ENCODE measurements at places on chromosomes 5 and 9. TPM values are rescaled to one million over a fixed set of nuclear protein-coding genes. Genes with fewer than 3 reads are reported as not detected.

Gene PCDHB13
- 2.6 TPM for polyA plus RNA-seq

Gene ENTR1
- polyA plus RNA-seq = 69.1 TPM

Gene PRSS3
- polyA plus RNA-seq = 6.5 TPM

Gene TMEM174
- polyA plus RNA-seq = not detected

Gene PCDHA12
- polyA plus RNA-seq = 1.9 TPM

Gene PCDHA9
- polyA plus RNA-seq = 1.1 TPM

GRCh38 chr9:73402081-73403028 is 250.7 kb downstream of the ANXA1 start:
- no peak overlapping the region for H3K27ac ChIP-seq
- H3K27me3 ChIP-seq = no peaks in the 10 kb centered on the region
- no peak for DNase-seq
- H3K36me3 ChIP-seq = no peaks in the 10 kb centered on the region
- H3K4me1 ChIP-seq = no peaks in the 10 kb centered on the region
- H3K4me3 ChIP-seq = no peak overlapping the region

DNA sequence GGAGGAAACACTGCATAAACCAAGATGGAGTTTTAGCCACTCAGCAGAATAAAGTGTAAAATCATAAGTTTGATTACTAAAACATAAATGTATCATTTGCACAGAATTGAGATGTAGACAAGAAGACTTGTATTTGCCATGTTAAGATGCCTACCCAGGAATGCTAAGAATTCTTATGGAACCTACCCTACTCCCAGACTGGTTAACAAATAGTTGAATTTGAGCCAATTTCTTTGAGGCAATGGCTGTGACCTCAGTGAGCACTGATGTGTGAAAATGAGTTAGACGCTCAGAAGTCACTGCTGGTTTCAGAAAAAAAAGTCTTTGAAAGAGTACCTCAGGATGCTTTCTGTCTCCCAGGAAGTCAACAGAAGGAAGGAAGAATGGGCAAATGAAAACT is 95.6 kb downstream of the ESM1 start:
- no peak overlapping the region for H3K27ac ChIP-seq
- no peak overlapping the region for H3K4me3 ChIP-seq
- no peak for DNase-seq
- H3K36me3 ChIP-seq = no peaks in the 10 kb centered on the region

DNA sequence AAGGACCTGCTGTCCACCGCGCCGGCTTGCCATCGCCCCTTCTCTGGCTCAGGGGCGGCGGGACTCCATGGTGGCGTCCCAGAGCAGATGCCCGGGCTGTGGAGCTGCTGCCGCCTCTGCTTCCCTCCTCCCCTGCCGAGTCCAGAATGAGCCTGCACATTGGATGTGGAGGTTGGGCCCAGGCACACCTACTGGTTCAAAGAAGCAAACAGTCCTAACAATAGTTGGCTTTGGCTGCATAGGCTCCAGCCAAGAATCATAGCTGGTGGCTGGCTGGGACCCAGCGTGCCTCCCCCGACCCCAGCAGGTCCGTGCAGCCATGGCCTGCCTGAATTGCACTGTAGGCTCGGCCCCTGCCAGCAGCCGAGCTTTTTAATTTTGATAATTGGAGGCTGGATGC is 25.8 kb downstream of the ADAMTSL2 start:
- no peaks in the 10 kb centered on the region for H3K36me3 ChIP-seq
- H3K4me1 ChIP-seq = peaks cover 24% of the 10 kb centered on the region
- H3K27me3 ChIP-seq = no peaks in the 10 kb centered on the region
- no peak overlapping the region for H3K27ac ChIP-seq
- no peak overlapping the region for H3K4me3 ChIP-seq

DNA sequence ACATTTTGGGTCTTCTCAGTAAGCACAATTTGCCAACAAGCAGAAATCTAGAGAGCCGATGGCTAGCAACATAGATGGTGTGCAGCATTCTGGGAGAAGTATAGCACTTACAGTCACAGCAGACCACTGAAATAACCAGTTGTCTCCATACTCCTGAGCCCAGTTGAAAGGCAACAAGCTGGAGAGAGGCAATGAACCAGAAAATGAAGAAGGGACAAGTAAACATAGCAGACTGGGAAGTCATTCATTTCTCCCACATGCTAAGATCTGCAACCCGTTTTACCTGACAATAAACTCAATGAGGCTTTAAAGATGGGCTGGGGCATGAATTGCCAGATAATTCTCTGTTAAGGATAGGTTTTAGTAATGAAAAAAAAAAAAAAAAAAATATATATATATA is 575.6 kb upstream of the GRAMD2B start:
- H3K4me1 ChIP-seq = no peaks in the 10 kb centered on the region
- no peak for DNase-seq
- H3K27ac ChIP-seq = no peak overlapping the region
- H3K36me3 ChIP-seq = no peaks in the 10 kb centered on the region
- no peak overlapping the region for H3K4me3 ChIP-seq
- no peaks in the 10 kb centered on the region for H3K27me3 ChIP-seq

GRCh38 chr5:172078726-172079345 is 72.4 kb upstream of the FBXW11 start:
- H3K36me3 ChIP-seq = no peaks in the 10 kb centered on the region
- H3K4me3 ChIP-seq = no peak overlapping the region
- peak; percentile 56 for DNase-seq

DNA sequence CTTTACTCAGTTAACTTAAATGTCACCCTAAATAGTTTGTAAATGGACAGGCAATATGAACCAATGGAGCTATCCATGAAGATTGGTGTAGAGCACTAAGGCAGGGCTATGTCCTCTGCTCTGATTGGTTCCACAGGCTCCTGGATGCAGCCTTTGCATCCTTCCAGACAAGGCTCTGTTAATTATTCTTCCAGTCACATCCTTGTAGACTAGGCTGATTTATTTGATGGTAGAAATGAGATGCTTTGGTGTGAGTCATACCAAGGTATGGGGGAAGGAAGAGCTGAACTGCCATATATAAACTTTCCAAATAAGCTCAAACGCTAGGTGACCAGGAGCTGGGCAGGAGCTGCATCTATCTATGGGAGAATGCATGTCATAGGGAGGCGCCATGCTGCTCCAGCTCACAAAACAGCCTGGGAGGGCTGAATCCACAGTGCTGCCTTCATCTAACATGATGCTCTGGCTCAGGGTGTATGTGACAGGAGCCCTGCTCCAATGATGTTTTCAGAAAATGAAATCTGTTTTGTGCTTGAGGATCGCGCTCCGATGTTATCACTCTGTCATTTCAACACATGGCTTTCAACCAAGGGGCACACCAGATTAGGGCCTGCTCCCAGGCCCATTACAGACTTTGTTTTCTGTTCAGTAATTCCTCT is 818.0 kb upstream of the ZNF608 start:
- H3K27me3 ChIP-seq = no peaks in the 10 kb centered on the region
- no peaks in the 10 kb centered on the region for H3K36me3 ChIP-seq
- H3K27ac ChIP-seq = no peak overlapping the region
- no peak for DNase-seq
- H3K4me1 ChIP-seq = no peaks in the 10 kb centered on the region

DNA sequence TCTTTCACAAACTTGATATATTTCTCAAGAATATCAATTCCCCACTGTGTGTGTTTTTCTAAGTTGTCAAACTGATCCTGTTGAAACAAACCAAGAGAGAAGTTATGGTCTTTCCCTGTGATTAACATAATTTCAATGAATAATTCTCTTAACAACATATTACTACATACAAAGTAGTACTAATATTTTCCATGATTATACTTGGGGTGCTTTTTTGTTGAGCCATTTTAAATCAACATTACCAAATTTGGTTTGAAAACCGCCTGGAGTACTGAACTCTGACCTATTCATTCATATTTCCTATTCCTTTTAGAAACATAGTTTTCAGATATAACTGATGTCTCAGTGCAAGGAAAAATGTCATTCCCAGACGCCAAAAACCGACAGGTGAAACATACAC is 48.1 kb downstream of the FNBP1 start:
- no peaks in the 10 kb centered on the region for H3K27me3 ChIP-seq
- peak overlapping the region; percentile 50 for H3K27ac ChIP-seq
- H3K4me3 ChIP-seq = no peak overlapping the region
- no peak for DNase-seq

DNA sequence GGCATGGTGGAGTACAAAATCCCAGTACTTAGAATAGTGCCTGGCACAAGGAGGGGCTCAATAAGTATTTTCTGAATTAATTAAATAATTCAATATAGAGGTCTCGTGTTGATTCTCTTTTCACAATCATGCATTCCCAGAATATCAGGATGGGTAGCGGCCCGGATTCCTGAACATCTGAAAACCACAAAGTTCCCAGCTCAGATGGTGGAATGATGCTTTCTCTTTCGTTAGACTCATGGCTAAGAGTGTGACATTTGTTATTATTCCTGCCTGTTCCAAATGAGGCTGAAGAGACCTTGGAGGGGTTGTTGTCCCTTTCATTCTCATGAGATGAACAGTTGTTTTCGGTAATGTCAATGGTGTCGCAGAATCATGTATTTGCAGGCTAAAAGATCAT is 95.4 kb upstream of the LIFR start:
- DNase-seq = no peak
- H3K27ac ChIP-seq = no peak overlapping the region
- no peak overlapping the region for H3K4me3 ChIP-seq
- H3K4me1 ChIP-seq = no peaks in the 10 kb centered on the region
- no peaks in the 10 kb centered on the region for H3K36me3 ChIP-seq
- no peaks in the 10 kb centered on the region for H3K27me3 ChIP-seq

DNA sequence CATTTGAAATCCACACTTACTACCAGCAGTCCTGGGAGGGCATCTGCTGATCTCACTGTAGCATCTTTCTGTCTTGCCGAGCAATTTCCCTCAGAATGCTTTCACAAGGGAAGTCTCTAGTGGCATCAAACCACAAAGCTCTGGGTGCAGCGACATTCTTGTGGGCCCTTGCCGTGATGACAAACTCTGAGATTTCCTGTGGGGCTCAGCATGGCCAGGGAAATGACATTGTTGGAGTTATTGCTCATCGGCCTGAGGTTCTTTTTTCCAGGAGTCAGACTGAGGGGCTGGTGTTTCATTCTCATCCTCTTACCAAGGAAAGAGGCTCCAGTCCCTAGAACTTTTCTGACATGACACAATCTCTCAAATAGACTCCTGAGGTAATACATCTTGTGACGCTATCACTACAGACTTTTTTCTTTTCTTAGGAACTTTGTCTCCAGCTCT is 51.4 kb downstream of the PFDN1 start:
- DNase-seq = no peak
- no peaks in the 10 kb centered on the region for H3K36me3 ChIP-seq
- no peak overlapping the region for H3K27ac ChIP-seq
- H3K4me1 ChIP-seq = peaks cover under 1% of the 10 kb centered on the region
- H3K4me3 ChIP-seq = no peak overlapping the region

- no peaks in the 10 kb centered on the region for H3K36me3 ChIP-seq
- no peaks in the 10 kb centered on the region for H3K4me1 ChIP-seq
- H3K4me3 ChIP-seq = no peak overlapping the region
- no peaks in the 10 kb centered on the region for H3K27me3 ChIP-seq
- H3K27ac ChIP-seq = no peak overlapping the region
These were observed 184.0 kb upstream of the NR4A3 start for GRCh38 chr9:99637641-99638040.

DNA sequence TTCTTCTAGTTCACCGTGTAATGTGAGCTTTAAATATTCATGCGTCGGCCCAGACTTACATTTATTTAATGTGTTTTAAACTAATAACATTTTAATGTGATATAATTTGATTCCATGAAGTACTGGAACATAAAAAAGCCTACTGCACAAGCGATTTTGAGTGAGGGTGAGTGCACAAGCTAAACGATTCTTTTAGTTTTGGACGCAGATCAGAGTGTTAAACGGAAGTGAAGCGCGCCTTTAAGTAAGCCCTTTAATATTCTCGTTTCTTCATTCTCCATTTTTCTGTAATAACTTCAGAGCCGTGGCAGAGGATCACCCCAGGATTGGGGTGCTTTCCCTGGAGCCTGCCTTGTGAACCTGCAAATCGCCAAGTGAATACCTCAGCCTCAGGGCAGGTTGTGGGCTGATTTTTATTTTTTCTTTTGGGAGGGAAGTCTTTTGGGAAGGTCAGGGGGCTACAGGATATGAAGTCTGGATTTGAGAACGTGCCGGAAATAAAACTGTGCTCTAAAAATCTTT is 4.9 kb upstream of the PAX5 start:
- H3K36me3 ChIP-seq = no peaks in the 10 kb centered on the region
- DNase-seq = no peak
- no peak overlapping the region for H3K27ac ChIP-seq

DNA sequence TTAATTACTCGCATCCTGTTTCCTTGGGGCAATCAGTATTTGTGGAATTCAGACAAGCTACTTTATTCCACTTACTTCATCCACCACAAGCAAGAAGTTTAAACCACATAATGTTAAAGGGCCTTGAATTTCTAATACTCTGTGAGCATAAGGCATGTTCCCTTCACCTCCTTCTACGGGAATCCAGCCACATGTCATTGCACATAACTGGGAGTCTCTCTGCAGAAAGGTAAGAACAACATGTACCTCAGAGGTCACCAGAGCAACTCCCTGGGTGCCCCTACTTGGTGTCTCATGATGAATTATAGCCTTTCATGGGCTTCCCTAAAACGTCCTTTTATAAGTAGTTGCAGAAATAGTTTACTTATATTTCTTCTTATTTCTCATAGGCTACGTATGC is 553.2 kb downstream of the DTWD2 start:
- H3K4me1 ChIP-seq = no peaks in the 10 kb centered on the region
- no peaks in the 10 kb centered on the region for H3K36me3 ChIP-seq
- no peaks in the 10 kb centered on the region for H3K27me3 ChIP-seq
- H3K27ac ChIP-seq = no peak overlapping the region
- no peak for DNase-seq

GRCh38 chr9:135976944-135977343 is 15.8 kb upstream of the UBAC1 start:
- peaks cover 19% of the 10 kb centered on the region for H3K4me1 ChIP-seq
- H3K27me3 ChIP-seq = no peaks in the 10 kb centered on the region
- H3K27ac ChIP-seq = no peak overlapping the region
- no peak overlapping the region for H3K4me3 ChIP-seq

GRCh38 chr5:68189613-68190012 is 25.9 kb upstream of the PIK3R1 start:
- H3K27me3 ChIP-seq = no peaks in the 10 kb centered on the region
- H3K4me3 ChIP-seq = no peak overlapping the region
- no peak for DNase-seq
- no peak overlapping the region for H3K27ac ChIP-seq
- peaks cover 27% of the 10 kb centered on the region for H3K4me1 ChIP-seq
- H3K36me3 ChIP-seq = no peaks in the 10 kb centered on the region

GRCh38 chr5:11555171-11555570 is 349.1 kb downstream of the CTNND2 start:
- H3K4me3 ChIP-seq = no peak overlapping the region
- H3K36me3 ChIP-seq = no peaks in the 10 kb centered on the region
- no peaks in the 10 kb centered on the region for H3K27me3 ChIP-seq

DNA sequence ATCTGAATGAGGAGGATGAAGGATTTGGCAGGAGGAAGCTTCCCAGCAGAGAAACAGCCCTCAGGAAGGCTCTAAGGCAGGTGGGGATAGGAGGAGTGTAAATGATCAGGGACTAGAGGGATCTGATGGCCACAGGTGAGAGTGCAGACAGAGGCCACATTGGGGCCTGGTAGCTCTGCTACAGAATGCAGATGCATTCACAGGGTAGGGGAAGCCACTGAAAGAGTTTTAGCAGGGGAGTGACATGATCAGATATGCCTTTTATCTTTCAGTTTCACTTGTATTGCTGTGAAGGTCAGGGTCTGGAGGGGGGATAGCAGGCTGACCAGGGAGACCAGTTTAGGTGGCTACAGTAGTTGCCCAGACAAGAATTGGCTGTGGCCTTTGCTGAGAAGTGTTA is 3.0 kb downstream of the TXNDC15 start:
- H3K4me3 ChIP-seq = no peak overlapping the region
- H3K27me3 ChIP-seq = no peaks in the 10 kb centered on the region
- peaks cover 6% of the 10 kb centered on the region for H3K4me1 ChIP-seq
- no peaks in the 10 kb centered on the region for H3K36me3 ChIP-seq
- no peak overlapping the region for H3K27ac ChIP-seq
- no peak for DNase-seq
